Activated CD8-positive, alpha-beta memory T cell treated with anti-CD3 and anti-CD28 coated beads for 4 hours (primary cell): ENCODE measurements at places on chromosomes 4 and X.

DNA sequence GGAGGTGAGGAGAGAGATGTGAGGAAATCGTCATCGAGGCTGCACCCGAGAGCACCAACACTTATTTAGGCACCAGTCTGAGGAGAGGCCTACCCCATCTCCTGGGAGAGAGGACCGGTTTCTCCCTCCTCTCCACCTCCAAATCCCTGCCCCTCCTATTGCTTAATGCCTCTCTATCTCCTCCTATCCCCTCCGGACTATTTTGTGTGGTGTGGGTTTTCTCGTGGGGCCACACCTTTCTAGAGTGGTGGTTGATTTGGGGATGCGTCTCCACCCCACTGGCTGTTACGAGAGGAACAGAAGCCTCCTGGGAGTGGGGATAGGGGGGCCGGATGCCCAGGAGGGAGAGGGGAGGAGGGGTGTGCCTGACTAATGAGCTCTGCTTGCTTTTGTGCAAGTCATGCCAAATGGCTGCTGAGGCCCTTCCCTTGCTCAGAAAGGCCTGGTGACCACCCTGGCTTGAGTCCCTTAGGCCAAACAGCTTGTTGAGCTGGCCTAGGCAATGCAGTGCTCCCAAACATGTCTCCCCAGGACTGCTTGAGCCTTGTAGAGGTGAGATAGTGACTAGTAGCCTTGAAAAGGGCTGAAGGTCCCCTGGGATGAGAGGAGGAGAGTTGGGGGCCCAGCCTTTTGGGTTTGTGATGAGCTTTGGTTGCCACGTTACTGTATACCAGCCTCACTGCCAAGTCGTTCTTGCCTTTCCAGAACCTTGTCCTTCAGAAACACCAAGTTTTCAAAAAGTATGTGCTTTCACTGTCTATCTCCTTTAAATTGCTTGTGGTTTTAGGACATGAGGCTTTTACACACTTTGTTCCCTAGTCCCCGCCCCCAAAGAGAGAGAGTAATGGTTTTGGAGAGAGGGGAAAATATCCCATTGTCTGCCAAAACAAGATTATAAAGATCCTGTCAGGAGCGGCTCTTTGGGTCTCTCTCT lies 1.2 kb downstream of the MSN start:
- DNase-seq = peak; percentile 25

GRCh38 chr4:177093964-177094363 lies 215.7 kb upstream of the NEIL3 start:
- no peak for DNase-seq

- DNase-seq = no peak
Observed at GRCh38 chr4:184402740-184403383, 71.5 kb downstream of the IRF2 start.

GRCh38 chr4:165288226-165288625 lies 39.2 kb upstream of the MSMO1 start:
- DNase-seq = no peak

GRCh38 chr4:55498051-55498450 lies 48.7 kb downstream of the CLOCK start:
- no peak for DNase-seq

DNA sequence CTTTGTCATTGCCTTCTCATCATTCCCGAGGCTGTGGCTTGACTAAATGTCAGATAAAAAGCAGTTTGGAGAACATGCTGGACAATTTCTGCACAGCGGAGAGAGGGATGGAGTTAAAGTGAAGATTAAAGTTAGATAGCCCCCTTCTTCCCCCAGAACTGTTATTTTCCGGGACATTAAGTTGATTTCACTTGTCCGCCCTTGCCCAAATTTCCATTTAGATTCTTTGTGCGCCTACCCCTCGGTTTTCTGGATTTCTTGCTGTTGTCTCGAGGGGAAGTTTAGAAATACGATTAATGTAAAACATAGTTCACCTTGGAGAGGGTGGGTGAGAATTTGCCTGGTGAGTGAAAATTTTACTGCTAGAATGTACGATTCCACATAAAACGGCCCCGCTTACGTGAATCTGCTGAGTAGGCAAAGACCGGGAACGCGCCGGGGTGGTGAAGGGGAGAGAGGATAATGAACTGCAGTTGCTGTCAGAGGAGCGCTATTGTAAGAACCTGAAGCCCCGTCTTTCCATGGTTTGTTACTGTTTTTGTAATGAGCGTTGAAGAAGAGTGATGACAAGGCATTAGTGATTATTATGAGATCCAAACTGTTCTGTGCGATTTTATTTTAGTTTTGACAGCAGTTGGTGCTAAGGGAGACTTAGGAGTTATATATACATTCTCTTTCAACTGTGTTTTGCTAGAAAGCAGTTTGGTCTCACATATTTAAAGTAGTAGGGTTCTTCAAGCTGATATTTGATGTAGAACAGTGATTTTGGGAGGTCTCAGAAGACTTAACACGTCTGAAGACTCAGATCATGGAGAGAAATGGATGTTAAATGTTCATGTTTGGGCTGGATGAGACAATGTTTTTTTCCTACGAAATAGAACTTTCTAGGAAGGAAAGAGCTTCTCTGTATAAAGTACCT lies 73.0 kb downstream of the AFF1 start:
- DNase-seq = no peak

GRCh38 chrX:100098660-100099375 lies 311.3 kb downstream of the PCDH19 start:
- no peak for DNase-seq

DNA sequence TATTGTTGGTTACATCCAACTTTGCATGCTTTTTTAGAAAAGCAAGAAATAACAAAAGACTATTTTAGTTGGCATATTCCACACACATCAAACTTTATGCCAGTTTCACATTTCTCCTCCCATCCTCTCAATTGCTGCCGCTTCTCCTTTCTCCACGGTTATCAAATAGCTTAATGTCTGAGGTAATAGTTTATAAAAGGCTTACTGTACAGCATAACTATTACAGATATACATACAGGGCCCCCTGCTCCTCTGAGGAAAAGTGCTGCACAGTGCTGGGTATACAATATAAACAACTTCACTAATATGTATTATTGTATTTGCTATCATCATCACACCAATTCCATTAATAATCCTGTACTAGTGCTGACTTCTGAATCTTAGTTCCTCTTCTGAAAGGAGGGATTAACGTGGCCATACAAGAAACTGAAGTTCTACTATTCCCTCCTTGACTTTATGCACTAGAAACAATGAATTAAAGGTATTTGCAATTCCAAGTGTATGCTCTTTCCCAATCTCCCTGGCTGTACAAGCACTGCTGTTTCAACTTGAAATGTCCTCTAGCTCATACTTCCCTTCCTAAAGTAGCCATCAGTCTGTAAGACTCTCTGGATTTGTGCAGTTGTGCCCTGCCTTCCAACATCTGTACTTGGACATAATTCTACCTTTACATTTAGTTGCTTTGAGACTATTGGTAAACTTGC lies 2.5 kb downstream of the CCNI start:
- DNase-seq = no peak

DNA sequence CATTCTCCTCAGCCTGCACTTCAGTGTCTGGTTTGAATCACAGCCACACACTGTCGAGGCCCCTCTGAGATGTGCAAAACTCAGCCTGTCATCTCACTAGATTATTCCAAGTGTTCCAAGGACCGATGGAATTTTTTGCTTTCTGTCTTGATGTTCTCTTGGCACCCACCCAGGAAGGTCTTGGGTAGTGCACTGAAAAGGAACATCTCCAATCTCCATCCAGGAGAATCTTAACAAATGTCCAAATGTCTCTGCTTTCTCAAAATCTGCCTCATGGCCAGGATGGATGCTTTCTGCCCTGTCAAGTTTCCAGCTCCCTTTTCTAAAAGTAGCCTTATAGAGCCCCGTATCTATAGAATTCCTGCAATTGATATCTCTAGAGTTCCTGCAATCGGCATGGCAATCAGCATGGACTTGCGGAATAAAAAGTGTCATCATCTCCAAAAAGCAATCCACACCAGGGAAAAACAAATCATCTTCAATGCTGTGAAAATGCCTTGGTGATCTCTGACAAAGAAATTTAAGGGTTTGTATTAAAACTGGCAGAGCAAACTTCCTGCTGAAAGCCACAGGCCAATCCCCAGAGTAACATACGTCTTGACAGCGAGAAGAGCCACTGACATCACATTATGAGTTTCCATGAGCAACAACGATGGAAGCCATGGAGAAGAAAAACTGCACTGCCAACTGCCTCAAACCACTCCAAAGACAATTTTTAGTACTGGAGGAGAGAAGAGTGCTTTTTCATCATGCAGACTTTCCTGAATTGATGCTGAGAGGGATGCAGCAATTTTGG lies 215.3 kb upstream of the FAM9B start:
- no peak for DNase-seq

- DNase-seq = no peak
Observed at GRCh38 chr4:137065311-137065710, 467.0 kb downstream of the PCDH18 start.

- DNase-seq = no peak
Observed at GRCh38 chr4:153212736-153213135, 8.5 kb downstream of the TRIM2 start.

DNA sequence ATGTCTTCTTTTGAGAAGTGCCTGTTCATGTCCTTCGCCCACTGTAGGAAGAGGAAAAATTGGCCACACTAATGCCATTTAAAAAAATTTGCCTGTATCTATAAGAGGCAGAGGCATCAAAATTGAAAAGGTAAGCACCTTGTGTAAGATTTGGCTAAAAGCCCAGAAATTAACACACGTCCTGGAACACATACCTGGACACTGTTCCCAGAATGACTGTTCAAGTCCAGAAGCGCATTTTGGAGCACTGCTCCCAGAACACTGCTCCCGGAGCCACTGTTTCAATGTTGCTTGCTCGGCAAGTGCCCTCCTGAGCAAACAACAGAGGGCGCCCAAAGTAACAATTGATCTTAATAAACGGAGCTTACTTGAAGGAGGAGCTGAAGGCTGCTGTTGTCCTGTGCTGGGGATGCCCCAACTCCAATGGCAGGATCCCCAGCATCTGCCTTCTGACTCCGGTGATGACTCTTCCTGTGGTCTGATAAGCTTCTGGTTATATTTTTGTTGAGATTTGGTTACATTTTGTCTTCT lies 1958.6 kb downstream of the C4orf33 start:
- no peak for DNase-seq

- DNase-seq = no peak
Observed at GRCh38 chr4:623914-624566, 1.3 kb upstream of the PDE6B start.

DNA sequence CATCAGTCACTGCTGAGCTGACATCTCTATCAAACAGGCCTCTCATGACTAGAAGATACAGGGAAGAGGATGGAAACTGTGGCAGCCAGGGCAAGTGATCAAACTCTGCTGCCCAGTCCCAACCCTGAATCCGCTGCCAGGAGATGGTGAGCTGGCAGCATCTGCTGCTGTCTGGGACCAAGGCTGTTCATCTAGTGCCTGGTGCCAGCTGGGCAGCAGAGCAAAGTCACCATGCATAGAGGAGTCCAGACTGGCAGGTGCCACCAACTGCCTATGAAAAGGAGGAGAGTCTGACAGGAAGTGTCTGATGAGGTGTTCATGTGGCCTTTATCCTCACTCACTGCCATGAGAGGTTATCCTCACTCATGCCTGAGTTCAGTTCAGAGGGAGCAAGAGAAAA lies 518.9 kb downstream of the MID1IP1 start:
- no peak for DNase-seq

GRCh38 chr4:158610790-158611189 lies 60.9 kb downstream of the C4orf46 start:
- DNase-seq = no peak

DNA sequence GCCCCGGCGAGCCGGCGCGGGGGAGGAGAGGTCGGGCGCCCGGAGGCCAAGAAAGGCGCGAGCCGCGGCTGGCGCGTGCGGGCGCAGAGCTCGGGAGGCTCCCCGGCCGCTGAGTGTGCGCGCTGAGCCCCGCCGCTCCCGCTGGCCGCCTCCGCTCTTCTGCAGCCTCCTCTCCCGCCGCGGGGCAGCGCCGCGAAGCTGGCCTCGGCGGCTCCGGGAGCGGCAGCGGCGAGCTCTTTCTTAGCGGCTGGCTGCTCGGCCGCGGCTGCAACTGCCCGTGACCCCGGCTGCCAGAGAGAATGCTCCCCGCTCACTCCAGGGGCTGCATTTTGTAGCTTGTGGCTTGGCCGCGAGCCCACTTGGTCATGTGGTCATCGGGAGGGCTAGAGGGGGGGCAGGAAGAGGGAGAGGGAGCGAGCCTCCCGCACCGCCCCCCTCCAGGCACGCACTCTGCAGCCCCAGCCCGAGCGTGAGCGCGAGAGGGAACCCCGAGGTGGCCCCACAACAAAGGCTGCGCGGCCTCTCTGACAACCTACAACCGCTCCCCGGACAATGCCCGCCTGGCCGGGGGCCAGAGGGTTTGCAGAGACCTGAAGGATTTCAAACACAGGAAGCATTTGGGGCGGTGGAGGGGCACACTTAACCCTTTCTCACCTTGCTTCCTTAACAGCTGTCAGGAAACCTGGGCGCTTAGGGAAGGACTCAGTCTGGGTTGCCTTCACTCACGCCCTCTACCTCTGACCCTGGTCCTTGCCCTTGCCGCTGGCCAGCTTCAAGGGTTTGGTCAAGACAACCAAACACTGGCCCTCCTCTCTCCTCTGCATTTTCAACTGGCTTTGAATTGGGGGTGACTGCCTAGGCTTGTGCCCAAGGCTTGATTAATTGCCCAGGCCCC lies at the start of gene APLN:
APLN (minus strand) TSS at position 305 of the 895 bp plus-strand sequence. CDS start 326 bp downstream, outside the sequence.
- no peak for DNase-seq

GRCh38 chr4:73922766-73923630 lies 53.8 kb downstream of the CXCL1 start:
- DNase-seq = no peak

- no peak for DNase-seq
Observed at GRCh38 chr4:127103681-127104115, 529.1 kb upstream of the INTU start.

DNA sequence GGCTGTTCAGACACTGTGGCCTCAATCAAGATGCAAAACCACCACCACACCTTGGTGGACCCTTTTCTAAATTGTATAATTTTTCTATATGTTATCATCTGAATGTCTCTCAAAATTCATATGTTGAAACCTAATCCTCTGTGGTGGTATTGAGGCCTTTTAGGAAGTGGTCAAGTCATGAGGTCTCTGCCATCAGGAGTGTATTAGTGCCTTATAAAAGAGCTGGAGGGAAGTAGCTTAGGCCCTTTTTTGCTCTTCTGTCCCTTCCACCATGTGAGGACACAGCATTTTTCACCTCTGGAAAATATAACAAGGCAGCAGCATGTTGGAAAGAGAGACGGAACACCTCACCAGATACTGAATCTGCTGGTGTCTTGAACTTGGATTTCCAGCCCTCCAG lies 30.5 kb upstream of the DKK2 start:
- DNase-seq = no peak

GRCh38 chr4:151228189-151229119 lies 48.5 kb upstream of the PRSS48 start:
- DNase-seq = no peak

GRCh38 chr4:125750828-125751466 lies 436.2 kb downstream of the FAT4 start:
- no peak for DNase-seq

DNA sequence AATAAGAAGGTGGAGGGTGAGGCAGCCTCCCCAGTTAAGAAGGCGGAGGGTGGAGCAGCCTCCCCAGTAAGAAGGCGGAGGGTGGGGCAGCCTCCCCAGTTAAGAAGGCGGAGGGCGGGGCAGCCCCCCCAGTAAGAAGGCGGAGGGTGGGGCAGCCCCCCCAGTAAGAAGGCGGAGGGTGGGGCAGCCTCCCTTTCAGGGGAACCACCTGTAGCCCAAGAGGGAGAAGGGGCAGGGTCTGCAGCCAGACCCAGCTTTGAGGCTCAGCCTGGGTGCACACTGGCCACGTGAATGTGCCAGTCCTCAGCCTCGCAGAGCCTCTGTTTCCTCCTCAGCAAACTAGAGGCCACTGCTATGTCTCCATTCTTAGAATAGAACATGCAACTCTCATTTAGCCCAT lies 52.6 kb downstream of the HMX1 start:
- no peak for DNase-seq
